CMK (cell line): ENCODE measurements at places on chromosomes 6 and 20.

- DNase-seq = no peak
Observed at GRCh38 chr6:151961809-151962208, 154.3 kb downstream of the ESR1 start.

- DNase-seq = peak; percentile 11
Observed at GRCh38 chr20:20593447-20594170, 118.8 kb downstream of the RALGAPA2 start.

GRCh38 chr6:42163981-42164380, 9.2 kb upstream of the GUCA1A start:
- DNase-seq = no peak

GRCh38 chr6:155660251-155660977, 204.8 kb upstream of the NOX3 start:
- DNase-seq = no peak
